ENCODE measurements at places on chromosomes 3 and 15.

- DNase-seq, result no peak
Measured at GRCh38 chr3:158768361-158768787, 33.5 kb upstream of the MFSD1 start.

DNA sequence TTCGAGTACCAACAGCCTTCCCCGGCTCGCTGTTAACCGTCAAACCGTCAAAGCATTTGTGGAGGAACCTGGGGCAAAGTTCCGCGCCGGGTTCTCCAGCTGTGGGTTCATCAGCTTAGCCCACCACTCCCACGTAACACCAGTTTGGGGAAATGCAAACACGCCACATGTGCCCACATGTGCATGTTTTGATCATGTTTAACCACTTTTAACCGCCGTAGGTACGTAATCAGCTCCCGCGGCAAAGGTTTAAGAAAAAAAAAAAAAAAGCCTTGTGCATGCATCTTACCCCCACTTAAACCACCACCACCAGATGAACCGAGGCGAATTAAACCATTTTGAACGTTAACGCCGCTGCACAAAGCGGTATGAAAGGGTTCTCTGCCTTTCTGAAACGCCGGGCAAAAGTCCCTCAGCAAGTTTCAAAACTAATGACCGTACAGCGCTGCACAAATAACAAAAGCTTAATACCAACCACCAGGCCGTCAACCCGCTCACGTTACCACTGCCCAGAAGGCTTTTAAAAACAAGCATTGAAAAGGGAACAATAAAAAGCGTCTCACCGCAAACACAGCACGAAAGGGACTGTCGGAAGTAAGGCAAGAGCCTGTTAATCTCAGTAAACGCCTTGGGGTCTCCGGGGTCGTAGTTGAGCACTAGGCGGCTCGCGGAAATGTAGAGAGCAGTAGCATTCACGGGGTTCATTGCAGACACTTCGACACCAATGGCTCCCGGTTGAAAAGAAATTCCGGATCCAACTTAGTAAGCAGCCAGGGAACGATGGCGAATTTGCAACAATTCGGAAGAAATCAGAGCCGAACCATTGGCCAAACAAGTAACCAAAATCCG lies 1.5 kb downstream of the MSL2 start:
- DNase-seq, result no peak

GRCh38 chr3:58693940-58694850 lies 27.6 kb upstream of the FAM3D start:
- DNase-seq, result no peak

- DNase-seq, result no peak
Measured at GRCh38 chr15:38853608-38854007, 289.0 kb upstream of the RASGRP1 start.

- peak; percentile 37 for DNase-seq
Measured at GRCh38 chr3:98596541-98597500, 3.4 kb upstream of the CPOX start.

DNA sequence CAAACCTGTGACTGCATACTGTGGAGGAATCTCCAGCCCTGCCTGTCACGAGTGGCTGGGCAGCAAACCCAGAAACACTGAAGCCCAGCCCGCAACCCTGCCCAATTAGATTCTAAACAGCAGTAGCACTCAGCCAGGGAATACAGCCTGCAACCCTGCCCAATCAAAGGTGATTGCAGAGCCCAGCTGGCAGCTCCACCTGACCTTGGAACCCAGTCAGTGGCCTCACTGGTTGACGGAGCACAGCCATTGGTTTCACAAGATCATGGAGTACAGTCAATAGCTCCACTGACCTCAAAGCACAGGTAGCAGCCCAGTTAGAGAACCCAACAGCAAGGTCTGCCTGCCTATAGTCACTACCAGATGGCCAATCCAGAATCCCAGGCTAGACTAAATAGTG lies 35.2 kb upstream of the MYLK start:
- DNase-seq, result no peak

DNA sequence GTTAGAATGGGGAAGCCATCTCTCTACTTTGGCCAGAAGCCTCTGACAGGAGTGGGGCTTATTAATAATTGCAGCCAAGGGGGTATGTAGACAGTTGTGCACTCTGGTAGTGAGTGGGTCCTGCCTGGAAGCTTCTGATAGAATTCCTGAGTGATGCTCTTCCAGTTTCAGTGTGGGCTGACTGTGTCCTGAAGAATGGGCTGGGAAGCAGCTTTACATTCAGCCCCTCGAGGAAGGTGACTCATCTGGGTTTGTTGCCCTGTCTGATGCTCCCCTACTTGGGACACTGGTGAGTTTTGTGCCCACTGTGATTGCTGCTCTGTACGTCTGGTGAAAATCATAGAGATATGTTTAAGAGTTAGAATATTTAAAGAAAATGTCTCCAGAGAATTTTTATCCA lies 444.7 kb upstream of the RBMS3 start:
- no peak for DNase-seq

DNA sequence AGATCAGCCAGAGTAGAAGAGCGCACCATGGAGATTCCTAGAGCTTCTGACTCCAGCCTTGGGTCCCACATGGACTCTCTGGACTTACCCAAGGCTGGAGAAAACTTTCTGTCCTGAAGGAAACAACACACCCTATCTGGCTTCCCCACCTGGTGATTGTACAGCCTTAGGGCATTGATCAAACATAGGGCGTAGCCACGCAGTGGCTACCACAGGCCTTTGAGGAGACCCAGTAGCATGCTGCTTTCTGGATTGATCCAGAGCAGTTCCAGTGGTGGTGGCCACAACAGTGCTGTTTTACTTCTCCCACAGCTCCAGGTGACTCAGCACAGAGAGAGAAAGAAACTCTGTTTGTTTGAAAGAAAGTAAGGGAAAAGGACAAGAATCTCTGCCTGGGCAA lies 23.5 kb downstream of the PYDC2 start:
- no peak for DNase-seq

- DNase-seq, result no peak
Measured at GRCh38 chr3:168545591-168545990, 449.9 kb upstream of the GOLIM4 start.

- no peak for DNase-seq
Measured at GRCh38 chr3:14550651-14551611, 10.8 kb upstream of the GRIP2 start.

- DNase-seq, result no peak
Measured at GRCh38 chr3:159627229-159627628, 361.4 kb upstream of the IL12A start.

DNA sequence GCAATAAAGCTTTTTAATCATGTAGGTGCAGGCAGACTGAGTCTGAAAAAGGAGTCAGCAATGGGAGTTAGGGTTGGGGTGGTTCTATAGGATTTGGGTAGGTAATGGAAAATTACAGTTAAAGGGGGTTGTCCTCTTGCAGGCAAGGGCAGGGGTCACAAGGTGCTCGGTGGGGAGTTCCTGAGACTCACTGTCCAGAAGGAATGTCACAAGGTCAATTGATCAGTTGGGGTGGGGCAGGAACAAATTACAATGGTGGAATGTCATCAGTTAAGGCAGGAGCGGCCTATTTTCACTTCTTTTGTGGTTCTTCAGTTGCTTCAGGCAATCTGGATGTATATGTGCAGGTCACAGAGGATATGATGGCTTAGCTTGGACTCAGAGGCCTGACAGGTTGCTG lies 13.9 kb downstream of the CCR5AS start:
- no peak for DNase-seq

DNA sequence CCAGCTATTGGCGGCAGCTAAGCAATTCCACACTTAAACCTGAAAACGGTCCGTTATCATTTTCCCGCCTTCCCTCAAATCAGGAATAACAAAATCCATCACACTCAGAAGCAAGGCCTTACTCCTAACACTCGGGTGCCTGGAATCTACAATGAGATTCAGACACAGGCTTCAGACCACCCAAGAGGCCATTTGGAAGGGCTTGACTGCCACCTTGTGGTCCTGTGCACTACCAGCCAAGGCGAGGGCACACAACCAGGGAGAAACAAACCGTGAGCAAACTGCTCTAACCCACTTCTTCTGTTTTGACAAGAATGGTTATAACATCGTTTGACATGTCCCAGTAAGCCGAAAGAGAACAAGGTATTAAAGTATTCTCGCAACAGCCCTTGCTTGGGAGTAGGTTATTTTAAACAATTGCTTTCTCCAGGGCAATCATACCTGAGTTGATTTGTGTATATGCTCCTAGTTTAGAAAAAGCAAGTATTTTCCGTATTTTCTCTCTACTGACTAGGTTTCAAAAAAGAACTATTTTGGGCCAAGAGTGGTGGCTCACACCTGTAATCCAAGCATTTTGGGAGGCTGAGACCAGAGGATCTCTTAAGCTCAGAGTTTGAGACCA lies 40.1 kb upstream of the TAFA4 start:
- DNase-seq, result peak; percentile 67

DNA sequence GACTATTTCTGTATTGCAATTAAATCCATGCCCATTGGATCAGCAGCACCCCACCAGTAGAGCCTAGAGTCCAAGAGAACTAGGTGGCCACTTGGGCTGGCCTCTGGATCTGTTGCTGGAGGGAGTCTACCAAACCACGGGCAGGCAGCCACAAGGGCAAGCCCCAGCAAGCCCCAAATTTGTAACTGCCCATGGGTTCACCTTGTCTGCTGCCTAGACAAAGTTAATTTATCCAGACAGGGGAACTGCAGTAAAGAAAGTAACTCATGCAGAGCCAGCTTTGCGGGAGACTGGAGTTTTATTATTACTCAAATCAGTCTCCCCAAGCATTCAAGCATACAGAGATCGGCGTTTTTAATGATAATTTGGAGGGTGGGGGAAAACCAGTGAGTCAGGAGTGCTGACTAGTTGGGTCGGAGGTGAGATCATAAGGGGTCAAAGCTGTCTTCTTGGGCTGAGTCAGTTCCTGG lies 74.0 kb upstream of the TERB2 start:
- DNase-seq, result no peak

DNA sequence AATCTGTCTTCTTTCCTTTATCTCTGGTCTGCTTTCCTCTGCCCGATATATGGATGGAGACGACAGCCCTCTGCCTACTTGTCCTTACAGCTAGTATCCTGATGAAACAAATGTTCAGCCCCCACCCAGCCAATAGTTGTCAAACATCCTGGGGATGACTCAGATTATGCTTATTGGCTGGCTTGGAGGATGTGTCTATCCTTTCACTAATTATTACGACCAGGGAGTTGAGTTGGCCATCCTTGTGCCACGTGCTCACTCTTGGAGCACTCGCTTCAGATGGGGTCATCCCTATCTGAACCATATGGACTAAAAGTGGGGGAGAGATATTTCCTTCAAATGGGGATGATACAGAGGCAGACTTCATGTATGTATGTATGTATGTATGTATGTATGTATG lies 6.4 kb upstream of the MAP3K13 start:
- peak; percentile 19 for DNase-seq

GRCh38 chr3:129040039-129040336 lies 20.6 kb upstream of the GP9 start:
- no peak for DNase-seq

- no peak for DNase-seq
Measured at GRCh38 chr3:126261037-126261436, 80.7 kb upstream of the ALDH1L1 start.

DNA sequence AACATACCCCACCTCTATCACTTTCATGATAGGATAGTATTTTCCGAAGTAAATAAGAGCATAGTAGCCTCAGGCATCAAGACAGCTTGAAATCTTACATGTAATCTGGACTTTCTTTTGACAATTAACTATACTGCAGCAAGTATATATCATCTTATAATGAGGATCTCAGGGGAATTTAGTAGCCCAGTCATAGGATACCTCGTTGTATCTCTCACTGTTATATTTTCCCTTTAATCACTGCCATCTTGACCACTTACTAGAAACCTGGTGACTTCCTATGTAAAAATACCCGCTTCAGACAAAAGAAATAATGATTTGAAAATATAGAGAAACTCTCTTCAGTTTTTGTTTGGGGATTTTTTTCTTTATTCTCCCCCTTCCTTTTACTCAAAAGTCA lies 88.2 kb downstream of the SERPINI1 start:
- DNase-seq, result no peak

DNA sequence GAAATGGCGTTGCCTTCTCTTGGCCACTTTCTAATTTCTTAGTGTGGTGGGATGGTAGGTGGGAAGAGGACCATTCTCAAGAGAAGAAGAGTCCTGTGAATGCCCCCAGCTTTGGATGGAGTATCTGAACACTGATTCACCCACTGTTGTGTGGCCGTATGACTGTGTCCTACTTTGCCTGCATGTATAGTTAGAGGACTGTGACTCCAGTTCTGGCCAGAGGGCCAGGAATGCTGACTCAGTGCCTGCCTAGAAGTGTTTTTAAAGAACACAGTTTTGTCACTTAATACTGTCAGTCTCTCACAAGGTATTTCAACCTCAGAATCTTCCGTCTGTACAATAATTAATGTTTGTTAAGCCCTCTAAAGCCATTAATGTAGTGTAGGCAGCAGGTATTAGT lies 2.1 kb downstream of the SEC61A1 start:
- DNase-seq, result no peak

DNA sequence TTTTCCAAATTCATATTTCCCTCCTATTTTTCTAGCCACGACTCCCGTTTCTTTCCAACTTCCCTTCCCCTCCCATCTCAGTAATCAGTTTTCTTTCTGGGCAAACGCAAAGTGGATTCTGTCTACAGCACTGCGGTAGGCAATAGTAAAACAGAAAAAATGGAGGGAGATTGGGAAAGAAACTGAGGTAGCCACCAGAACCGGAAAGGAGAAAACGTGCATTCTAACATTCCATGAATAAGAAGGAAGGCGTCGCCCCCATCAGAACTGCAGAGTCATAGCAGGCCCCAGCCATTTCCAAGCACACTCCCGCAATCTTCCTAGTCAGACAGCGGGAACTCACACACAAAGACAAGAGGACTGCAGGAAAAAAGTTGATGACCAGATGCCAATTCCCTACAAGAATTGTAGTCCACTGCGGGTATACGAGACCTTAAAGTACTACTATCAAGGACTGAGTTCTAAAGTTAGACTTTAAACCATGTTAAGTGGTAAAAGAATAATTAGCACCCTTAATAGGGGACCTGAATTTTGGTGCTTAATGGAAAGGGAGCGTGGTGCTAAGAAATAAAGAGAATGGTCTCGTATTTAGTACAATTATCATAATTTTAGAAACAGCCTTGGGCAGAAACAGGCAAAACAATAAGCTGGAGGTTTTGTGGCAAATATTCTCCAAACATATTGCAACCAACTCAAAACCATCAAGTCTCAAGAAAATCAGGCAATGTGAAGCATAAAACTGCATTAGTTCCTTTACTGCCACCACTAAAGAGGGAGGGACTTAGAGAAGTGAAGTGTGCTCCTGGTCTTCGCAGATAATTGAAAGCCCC lies 1.4 kb downstream of the PFN2 start:
- DNase-seq, result peak; percentile 85

DNA sequence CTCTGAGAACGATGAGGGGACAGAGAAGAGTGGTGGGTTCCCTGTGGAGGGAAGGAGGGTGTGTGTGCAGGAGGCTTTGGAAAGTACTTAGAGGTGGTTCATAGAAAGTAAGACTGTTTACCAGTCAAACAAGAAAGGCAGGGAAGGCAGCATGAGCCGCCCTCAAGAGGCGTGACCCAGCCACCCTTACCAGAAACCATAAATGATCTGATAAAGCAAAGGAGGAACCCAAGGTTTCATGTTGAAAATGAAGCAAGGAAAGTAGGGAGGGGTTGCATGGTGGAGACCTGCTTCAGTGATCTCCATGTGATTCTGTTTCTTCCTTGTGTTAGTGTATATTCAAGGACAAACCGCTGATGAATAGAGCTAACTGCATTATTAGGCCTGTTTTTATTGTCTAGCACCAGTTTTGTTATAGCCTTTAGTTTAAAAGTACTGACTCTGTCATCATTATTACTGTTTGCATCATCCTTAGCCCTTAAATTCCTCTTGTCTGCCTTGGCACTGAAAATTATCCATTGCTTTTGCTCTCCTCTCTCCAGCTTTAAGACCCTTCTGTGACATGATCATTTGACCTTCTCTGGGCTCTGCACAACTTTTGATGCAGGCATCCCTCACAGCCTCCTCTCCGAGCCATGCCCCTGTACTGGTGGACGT lies 96.1 kb downstream of the STAC start:
- no peak for DNase-seq

Measured in NCI-H446 (cell line).